Activated naive CD8-positive, alpha-beta T cell treated with anti-CD3 and anti-CD28 coated beads for 36 hours (primary cell): ENCODE measurements at places on chromosomes 3 and 15. TPM values are rescaled to one million over a fixed set of nuclear protein-coding genes. Genes with fewer than 3 reads are reported as not detected.

DNA sequence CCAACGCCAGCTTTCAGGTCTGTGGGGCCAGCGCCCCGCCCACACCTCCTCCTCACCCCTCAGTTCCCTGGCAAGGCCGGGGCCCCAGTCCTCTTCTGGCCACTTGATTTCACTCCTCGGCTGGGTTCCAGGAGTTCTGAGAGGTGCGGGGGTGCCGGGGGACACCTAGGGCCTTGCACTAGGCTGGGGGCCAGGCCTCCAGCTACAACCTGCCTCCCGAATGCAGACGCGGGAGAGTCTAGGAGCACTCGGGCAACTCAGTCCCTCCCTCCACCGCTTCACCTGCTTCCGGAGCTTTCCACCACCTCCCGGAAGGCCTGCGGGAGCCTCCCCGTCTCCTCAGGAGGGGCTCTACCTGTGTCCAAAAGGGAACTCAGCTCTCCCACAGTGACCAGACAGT, 35.6 kb downstream of the TNK2 start:
- DNase-seq: no peak

CPNE9 gene
- total RNA-seq: not detected

DOCK3 gene
- total RNA-seq: 2.1 TPM

DNA sequence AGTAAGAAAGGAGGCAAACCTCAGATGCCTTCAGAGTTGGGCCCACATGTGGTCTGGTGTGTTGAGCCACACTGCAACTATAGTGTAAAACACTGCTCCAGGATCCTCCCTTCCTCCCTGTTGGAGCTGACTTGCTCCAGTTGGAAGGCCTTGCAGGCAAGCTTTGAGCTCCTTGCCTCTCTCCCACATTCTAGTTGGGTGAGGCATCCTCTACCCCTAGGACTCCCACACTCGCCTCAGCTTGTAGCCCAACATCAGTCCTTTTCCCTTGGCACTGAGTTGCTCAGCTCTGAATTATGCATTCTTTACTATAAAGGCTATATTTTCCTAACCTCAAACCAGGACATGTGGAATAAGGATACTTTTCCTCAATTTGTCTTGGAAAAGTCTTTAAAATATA, 143.9 kb downstream of the NECTIN3 start:
- DNase-seq: no peak

- no peak for DNase-seq
These were observed 769.5 kb upstream of the DPPA4 start for GRCh38 chr3:110106805-110107204.

DNA sequence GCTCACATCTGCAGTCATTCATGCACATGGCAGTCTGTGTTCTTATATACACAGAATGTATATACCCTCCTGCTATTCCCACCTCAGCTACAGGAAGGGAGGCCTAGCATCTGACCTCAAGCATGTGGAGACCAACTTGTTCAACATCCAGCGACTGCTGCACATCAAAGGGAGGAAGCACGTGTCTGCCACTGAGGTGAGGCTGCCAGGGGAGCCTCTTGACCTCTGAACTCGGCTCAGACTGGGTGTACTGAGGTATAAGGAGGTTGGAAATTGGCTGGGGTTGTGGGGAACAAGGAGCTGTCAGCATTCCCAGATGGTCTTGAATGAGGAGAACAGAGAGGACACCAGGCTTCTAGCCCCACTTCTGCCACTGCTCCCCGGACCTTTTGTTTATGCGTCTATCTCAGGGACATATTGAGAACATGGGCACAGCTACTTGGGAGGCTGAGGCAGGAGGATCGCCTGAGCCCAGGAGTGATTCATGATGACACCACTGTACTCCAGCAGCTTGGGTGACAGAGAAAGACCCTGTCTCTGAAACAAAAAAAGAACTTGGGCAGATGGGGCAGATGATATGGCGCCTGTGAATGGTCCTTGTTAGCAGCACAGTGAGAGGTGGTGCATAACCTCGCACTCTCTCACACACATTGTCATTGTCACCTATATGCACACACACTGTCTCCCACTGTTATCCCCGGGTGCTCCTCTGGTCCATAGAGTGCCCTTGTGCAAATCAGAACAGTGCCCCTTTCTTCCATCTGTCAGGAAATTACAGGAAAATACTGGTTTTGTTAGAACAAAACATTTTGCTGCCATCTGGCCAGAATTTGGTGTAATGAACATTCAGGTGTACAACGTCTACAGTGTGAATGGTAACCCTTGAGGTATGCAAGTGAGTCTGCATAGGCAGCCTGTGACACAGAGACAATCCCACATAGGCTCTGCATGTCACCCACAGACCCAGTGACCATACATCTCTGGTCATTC, 5.4 kb downstream of the VILL start:
- DNase-seq: no peak

GRCh38 chr3:171248426-171249111, 211.6 kb downstream of the TNIK start:
- DNase-seq: no peak

DNA sequence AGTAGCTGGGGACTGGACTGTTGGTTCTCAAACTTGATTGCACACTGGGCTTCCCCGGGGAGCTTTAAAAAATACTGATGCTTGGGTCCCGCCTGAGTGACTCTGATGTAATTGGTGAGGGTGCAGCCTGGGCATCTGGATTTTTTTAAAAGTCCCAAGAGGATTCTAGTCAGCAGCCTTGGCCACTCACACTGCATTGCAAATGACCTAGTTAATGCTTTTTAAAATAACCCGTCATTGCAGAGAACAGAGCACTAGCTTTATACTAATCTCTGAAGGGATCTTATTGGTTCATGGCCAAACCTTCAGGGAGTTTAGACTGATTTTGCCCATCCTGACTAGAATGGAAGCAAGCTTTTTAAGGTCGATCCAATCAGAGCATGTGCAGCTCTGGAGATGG, 310.6 kb upstream of the PROK2 start:
- DNase-seq: no peak

GRCh38 chr3:156816091-156816793, 9.9 kb upstream of the LEKR1 start:
- peak; percentile 61 for DNase-seq

DNA sequence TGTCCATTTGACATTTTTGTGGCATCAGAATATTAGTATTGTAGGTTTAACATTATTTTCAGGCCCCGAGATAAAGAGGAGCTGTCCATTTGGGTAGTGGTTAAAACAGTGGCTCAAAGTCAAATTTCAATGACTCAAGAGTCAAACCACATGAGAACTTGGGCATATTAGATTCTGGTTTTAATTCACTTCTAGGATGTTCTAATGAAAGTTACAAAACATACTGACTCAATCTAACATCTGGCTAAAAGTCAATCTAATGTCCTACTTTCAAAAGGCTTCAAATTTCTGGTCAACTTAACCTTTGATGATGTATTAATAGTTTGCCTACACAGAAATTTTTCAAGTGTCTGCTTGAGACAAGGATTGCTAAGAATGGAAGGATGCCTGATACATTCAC, 112.4 kb downstream of the ABI3BP start:
- no peak for DNase-seq

GRCh38 chr15:88612186-88612796, 8.8 kb upstream of the AEN start:
- no peak for DNase-seq

TYRO3 gene
- total RNA-seq: 1.3 TPM

LCTL gene
- total RNA-seq: not detected

- no peak for DNase-seq
These were observed 30.7 kb downstream of the CD200R1L start for GRCh38 chr3:112815981-112816380.

GRCh38 chr3:114290911-114291901, 2.6 kb upstream of the TIGIT start:
- DNase-seq: peak; percentile 90

- no peak for DNase-seq
These were observed 48.7 kb downstream of the STAG1 start for GRCh38 chr3:136703429-136703828.

FANCD2OS gene
- total RNA-seq: not detected

DNA sequence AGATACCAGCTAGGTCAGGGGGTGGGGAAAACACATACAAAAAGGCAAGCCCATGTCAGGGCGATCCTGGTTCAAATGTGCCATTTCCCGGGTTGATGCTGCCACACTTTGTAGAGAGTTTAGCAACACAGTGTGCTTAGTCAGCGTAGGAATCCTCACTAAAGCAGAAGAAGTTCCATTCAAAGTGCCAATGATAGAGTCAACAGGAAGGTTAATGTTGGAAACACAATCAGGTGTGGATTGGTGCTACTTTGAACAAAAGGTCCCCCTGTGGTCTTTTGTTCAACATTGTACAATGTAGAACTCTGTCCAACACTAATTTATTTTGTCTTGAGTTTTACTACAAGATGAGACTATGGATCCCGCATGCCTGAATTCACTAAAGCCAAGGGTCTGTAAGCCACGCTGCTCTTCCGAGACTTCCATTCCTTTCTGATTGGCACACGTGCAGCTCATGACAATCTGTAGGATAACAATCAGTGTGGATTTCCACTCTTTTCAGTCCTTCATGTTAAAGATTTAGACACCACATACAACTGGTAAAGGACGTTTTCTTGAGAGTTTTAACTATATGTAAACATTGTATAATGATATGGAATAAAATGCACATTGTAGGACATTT, 28.9 kb downstream of the TPM1 start:
- no peak for DNase-seq

DNA sequence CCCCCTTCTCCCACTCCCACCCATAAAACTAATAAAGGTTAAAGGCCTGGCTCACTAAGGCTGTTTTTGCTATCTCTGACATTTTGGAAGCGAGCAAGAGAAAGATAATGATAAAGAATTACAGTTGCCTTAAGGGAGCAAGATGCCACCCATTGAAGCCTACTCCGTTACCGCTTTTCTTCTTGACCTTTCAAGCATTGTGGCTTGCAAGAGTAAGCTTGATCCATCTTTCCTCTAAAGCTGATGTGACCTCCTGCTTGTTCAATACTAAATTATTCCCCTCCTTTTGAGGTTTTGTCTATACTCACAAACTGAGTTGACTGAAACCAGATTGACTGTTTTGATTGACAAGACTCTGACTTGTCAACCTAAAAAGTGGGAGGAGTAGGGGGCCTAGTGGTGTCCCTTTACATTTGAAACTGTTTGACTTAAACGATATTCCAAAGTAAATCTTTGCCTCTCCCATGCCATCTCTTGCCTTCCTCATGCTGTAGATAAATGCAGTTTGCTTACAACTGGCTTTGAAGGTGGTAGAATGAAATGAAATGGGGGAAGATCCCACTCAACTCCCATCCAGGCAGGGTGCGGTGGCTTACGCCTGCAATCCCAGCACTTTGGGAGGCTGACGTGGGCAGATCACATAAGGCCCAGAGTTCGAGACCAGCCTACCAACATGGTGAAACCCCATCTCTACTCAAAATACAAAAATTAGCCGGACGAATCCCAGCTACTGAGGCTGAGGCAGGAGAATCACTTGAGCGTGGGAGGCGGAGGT, 8.0 kb downstream of the TRIM71 start:
- no peak for DNase-seq

DNA sequence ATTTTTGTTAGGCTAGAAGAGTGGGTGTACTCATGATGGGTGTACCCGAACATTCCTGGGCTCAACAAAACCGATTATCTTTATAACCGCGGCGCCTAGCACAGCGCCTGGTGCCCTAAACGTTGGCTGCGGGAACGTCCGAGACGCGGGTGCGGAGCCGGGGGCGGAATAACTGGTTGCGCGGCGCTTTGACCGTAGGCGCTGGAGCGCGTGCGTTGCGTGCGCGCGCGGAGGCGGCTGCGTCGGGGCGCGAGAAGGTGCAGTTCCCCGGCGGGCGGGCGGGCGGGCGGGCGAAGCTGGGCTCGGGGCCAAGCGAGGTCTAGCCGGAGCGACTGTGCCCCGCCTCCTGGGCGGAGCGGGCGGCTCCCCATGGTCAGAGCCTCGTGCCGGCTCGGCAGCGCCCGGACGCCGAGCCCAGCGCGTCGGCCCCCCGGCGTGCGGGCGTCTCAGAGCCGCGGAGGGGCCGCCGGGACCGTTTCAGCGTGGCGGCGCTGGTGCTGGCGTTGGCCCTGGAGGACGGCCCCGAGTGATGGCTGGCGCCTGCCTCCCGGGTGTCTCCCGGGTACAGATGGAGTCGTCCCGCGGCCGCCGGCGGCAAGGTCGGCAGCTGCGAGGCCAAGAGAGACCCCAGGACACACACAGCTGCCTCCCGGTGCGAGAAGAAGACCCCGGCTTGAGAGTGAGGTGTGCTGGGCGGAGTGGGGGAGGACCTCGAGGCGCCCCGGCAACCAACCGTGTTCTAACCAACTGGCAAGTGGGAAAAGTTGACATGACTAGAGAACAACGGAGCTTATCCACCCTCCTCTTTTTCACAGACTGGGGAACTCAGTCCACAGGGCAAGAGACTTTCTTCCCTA, at the start of gene PLAAT1:
PLAAT1 (plus strand) TSS at position 373 of the 857 bp plus-strand sequence. CDS start 14,429 bp downstream, outside the sequence.
- DNase-seq: peak; percentile 44

DNA sequence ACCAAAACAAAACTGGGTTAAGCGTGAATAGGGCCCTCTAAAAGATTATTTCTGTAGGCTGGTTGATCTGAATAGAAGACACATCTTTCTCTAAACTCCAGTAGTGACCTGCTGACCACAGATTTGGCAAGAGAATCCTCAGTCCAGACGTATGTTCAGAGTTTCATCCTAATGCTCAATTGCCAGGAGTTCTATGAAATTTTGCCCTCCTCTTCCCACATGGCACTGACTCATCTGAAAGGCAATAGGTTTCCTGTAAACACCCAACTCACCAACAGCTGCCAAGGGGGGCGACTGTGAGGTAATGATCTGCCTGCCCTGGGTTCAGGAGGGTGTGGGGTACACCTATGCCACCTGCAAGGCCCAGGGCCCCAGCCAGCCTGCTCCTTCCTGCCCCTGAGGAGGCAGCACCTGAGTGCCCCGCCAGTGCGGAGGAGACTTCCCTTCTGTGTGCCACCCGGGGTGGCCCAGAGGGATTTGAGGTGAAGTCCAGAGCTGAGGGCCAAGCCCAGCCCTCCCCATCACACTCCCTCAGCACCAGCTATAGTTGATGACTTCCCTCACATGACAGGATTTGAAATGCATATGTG, 8.4 kb upstream of the PLA2G4D start:
- no peak for DNase-seq

DNA sequence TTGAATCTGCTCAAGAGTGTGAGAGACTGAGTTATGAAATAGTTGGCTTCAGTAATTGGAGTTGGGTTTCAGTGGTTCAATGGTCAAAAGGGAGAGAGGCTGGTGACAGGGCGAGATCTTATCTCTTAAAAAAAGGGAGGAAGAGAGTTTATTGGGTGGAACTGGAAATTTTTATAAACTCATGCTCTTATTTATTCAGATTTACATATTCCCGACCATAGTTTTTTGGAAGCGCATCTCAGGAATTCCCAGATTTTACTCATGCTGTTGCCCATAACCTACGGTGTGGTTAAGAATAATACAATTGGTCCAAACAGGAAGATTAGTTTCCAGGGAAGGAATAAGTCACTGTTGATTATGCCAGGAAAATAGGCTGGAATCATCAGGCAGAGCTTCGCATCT, 41.4 kb downstream of the CD200 start:
- no peak for DNase-seq

DNA sequence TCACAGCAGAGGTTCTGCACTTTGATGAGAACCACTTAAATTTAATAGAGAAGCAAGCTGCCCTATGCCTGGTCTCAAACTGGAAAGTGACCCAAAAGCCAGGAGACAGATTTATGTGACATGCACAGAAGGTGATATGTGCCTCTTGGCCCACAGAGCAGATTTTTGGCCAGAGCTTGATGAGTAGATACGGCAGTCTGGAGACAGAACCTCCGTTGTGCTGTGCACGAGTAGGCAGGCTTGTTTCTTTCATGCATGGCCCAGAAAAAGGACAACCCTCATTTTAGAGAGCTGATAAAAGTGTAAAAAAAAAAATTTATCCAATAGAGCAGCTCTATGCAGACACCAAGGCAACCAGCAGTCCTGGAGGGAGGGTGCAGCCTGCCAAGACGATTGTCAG, 423.1 kb downstream of the CNTN6 start:
- no peak for DNase-seq
